ENCODE measurements at places on chromosomes 11 and 22.

- no peak for DNase-seq
Observed at GRCh38 chr11:18022419-18022818, 9.6 kb upstream of the SERGEF start.

DNA sequence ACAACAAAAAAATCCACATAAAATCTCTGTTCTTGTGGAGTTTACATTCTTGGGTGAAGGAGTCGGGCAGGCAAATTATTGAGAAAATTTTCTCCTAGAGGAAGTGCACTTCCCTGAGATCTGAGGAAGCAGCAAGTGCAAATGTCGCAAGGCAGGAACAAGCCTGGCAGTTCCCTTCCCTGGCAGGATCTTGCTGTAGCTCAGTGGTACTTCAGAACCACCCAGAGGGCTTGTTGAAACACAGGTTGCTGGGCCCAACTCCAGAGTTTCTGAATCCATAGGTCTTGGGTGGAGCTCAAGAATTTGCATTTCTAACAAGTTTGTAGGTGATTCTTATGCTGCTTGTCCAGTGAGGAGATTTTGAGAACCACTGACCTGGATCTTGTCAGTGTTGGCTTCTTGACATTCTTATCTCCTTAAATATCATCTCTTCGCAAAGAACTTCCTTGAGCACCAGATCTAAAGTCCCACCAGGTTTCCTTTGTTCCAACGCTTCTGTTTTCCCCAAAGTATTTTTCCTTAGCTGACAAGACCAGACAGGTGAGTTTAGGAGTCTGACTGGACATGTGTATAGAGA is 9.6 kb downstream of the QSER1 start:
- DNase-seq: no peak

GRCh38 chr11:120703358-120704152 is 192.0 kb downstream of the GRIK4 start:
- DNase-seq: no peak

DNA sequence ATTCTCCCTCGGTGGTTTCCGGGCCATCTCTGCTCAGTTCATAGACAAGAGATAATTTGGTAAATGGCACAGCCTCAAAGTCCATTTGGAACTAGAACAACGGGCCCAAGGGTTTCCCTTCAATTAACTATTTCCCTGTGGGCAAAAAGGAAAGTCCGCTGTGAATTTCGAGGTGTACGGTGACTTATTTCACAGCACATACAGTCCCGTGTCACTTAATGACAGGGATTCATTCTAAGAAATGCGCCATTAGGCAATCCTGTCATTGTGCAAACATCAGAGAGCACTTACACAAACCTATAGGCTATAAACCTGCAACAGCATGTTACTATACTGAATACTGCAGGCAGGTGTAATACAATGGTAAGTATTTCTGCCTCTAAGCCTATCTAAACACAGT is 551.6 kb downstream of the OPCML start:
- no peak for DNase-seq

GRCh38 chr11:105244160-105244825 is 104.7 kb upstream of the CARD18 start:
- DNase-seq: peak; percentile 97

- DNase-seq: no peak
Observed at GRCh38 chr11:66868726-66869566, 12.1 kb downstream of the LRFN4 start.

DNA sequence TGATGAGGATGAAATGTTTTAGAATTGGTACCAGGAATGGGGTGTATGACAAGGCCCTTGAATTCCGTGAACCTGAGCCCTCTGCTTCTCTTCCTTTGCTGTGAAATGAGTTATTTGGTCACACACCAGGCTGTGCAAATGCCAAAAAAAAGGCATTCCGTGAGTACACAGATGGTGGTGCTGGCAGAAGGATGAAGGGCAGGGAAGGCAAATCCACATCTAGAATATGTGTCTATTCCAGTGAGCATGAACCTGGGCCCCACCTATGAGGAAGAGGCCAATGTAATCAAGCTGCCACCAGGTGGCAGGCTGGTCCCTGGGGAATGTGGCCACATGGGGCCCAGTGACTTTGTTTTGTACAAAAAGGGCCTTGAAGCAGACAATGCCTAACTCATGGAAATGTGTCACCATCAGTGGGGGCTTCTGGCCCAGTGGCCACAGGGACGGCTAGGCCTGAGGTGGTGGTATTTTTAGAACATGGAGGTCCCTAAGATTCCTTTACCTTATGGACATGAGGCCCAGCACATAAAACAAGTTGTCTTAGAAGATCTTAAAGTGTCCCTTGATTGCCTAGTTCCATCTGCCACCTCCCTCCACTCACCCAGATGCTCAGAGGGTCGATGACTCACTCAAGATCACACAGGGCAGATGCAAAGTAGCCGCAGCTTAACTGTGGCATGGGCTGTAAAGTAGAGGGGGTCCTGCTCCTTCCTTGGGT is 3.9 kb upstream of the RNF215 start:
- DNase-seq: peak; percentile 70

DNA sequence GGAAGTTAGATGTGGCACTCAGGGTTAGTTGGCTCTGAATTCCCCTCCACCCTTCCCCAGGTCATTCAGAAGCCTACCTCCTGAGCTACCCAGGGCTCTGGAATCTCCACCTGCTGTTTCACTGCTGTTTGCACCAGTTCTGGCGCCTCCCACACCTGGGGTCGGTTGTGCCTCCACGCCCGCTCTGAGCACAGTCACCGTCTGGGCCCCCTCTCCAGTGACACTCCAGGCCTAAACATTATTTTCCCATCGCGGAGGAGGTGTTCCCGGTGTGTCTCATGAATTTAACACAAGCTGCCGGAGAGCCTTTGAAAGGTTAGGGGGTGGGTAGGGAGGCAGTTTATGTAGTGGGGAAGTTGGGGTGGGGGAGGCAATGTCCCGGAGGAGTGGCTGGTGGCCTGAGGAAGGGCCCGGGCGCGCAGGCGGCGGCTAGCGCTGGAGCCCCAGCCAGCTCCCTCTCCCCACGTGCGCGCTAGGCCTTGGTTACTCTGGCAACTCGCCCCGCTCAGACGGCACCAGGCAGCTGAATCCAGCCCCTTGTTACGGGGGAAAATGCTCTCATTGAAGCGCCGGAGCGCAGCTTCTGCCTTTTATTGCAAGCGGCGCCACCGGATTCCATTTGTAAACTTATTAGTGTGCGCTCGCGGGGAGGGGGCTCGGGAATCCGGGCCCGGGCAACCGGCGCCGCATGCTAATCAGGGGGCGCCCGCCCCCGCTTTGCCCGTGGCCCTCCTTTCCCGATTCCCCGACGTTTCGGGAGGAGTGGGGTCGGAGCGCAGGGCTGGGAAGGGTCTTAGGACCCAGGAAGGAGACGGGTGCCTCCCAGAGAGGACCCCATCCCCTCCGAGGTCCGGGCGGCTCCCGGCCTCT is 52.4 kb downstream of the GRIK4 start:
- DNase-seq: no peak

GRCh38 chr11:78213526-78214330 is 25.0 kb downstream of the USP35 start:
- DNase-seq: no peak

DNA sequence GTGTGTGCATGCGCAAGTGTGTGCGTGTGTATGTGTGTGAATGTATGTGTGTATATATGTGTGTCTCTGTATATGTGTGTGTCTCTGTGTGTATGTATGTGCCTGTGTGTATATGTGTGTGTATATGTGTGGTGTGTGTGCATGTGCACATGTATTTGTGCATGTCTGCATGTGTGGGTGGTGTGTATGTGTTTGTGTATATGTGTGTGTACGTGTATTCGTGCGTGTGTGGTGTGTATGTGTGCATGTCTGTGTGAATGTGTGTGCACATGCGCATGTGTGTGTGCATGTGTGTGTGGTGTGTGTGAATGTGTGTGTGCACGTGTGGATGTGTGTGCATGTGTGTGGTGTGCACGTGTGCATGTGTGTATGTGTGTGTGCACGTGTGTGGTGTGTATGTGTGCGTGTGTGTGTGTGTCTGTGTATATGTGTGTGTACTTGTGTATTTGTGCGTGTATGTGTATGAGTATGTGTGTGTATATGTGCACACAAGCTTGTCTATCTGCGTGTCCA is 71.4 kb downstream of the SCN3B start:
- no peak for DNase-seq

GRCh38 chr11:3855808-3856491 is 486 bp downstream of the STIM1 start:
- DNase-seq: no peak

GRCh38 chr11:75264356-75264755 is 23.8 kb downstream of the TPBGL start:
- no peak for DNase-seq

GRCh38 chr22:32764330-32765131 is 37.0 kb upstream of the TIMP3 start:
- peak; percentile 92 for DNase-seq

- no peak for DNase-seq
Observed at GRCh38 chr11:30483056-30483455, 103.1 kb downstream of the MPPED2 start.

DNA sequence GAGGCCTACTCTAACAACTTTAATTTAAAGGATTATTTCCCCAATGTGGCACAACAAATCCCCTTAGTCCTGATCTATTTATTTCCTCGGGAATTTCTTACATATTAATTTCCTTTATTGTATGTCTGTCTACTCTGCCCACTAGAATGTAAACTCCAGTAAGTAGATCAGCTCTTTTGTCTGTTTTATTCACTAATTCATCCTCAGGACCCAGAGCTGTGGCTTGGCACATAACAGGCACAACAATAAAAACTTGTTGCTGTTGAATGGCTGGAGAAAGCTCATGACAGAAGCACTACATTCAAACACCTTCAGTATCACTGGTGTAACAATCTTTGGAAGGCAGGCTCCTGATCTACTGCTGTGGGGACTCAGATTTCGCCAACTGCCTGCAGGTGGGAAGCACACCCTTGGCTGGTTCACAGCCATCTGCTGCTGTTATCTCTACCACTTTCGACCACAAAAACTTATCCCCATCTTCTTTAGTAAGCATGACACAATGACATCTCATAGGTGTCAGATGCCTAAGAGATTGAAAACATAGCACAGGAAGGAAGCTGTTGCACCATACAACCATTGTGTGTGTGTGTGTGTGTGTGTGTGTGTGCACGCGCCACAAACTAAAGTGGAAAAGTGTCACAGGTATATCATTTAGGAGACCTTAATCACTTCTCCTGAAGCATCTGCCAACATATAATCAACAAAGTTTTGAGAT is 11.9 kb downstream of the HIRA start:
- DNase-seq: peak; percentile 15
